ENCODE measurements at places on chromosomes 16 and 17.

DNA sequence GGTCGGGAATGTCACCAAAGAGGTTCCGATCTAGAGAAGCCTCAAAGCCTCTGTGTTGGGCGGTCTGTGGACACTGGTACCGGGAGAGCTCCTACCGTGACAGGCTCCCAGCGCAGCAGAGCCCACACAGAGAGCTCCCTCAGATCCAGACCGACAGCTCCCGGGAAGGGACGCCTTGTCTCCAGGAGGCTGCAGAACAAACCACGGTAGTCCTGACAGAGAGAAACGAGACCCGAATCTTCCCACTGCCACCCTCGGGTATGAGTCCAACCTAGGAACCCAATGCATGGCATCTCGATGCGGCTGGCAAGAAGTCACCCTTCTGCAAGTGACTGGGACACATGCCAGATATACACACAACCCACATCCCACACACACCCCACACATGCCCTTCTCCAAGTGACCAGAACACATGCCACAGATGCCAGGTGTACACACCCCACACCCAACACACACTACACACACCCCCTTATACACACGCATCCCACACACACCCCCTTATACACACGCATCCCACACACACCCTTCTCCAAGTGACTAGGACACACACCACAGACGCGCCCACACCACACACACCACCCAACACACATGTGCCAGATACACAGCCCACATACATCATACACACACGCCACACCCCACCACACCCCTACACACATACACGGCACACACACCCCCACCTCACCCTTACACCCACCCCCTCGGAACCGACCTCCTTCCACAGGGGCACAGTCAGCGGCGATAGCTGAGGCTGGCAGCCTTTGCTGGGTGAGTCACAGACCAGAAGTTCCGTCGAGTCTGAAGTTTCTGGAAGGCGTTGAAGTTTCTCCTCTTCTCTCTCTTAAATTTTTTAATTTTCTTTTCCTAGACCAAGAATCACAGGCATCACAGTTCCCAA, 15.9 kb upstream of the CYTH1 start:
- DNase-seq: no peak

GRCh38 chr17:17808706-17809432, 27.9 kb downstream of the SREBF1 start:
- DNase-seq: no peak

DNA sequence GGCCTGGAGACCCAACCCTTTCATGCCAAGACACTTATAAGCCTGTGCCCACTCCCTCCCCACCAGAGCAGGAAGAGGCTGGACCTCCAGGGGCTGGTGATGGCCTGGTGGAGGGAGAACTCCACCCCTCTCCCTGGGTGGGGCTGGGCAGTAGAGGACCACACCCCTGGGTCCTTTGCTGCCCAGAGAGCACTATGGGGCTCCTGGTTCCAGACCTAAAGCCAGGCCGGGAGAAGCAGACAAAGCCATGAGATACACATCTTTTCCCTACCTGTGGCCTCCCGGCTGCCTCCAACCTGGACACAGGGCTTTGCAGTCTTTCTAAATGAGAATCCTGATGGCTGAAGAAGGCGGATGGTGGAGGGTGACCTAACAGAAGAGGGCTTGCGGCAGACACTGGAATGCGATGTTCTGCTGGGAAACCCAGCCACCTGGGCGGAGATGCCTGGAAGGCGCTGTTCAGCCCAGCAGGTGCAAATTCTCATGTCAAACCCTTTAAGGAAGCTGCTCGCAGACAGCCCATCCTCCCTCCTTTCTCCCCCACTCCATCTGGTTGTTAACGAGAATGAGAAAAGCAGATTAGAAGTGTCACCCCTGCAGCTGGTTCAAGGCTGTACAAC, 43.9 kb upstream of the KIFC3 start:
- DNase-seq: no peak

GRCh38 chr17:81967533-81968395, 6.8 kb upstream of the NOTUM start:
- peak; percentile 90 for DNase-seq

GRCh38 chr17:81641825-81642489, 5.0 kb downstream of the TSPAN10 start:
- DNase-seq: no peak

GRCh38 chr16:4327386-4328045, 11.6 kb downstream of the GLIS2 start:
- no peak for DNase-seq

DNA sequence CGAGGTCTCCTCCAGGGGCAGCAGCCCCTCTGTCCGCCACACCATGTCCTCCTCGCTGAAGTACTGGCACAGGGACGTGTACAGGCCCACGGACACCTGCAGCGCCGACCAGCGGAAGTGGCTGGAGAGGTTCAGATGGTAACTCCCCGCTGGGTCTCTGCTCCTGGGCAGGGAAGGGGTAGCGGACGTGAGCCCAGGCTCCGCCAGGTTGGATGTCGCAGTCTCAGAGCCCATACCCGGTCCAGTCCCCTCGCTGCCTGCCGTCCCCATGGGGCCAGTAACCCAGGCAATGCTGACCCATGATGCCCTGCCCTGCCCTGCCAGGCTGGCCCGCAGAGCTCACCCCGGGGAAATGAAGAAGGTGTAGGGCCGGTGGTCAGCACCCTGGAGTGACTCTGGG, 33.2 kb downstream of the PKD1 start:
- no peak for DNase-seq

DNA sequence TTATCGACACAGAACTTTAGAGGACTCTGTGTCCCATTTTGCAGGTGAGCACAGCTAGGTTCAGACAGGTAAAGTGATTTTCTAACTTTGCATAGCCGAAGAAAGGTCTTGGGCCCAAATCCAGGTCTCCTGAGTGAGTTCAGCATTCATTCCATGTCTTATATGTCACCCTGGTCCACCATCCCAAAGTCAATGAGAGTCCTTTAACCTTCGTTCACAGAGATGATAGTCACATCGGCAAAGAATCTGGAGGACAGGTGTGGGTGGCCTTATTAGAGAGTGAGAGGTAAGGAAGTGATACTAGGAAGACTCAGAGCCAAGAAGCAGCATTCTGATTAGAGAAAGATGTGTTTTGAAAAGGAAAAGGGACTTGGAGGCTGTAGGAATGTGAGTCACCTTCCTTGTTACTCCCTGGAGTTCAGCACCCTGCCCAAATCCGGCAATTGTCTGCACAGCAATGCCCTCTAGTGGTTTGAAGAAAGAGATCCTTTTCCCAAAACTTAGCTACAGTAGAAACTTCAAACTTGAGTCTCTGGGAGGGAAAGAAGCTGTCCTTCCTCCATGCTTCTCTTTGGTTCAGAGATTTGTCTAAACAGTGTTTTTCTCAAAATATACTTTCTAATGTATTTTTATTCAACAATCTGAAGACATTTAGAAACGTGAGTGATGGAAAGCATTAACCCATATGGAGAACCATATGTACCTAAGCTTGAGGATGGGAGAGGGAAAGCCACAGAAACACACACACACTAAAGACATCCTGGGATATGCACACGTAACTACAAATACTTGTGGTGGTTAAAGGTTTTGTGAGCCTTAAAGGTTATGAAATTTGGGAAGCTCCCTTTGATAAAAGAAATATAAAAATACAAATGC, 96.4 kb upstream of the SHISA6 start:
- no peak for DNase-seq

- no peak for DNase-seq
Measured at GRCh38 chr17:44591206-44591605, 33.9 kb downstream of the FZD2 start.

DNA sequence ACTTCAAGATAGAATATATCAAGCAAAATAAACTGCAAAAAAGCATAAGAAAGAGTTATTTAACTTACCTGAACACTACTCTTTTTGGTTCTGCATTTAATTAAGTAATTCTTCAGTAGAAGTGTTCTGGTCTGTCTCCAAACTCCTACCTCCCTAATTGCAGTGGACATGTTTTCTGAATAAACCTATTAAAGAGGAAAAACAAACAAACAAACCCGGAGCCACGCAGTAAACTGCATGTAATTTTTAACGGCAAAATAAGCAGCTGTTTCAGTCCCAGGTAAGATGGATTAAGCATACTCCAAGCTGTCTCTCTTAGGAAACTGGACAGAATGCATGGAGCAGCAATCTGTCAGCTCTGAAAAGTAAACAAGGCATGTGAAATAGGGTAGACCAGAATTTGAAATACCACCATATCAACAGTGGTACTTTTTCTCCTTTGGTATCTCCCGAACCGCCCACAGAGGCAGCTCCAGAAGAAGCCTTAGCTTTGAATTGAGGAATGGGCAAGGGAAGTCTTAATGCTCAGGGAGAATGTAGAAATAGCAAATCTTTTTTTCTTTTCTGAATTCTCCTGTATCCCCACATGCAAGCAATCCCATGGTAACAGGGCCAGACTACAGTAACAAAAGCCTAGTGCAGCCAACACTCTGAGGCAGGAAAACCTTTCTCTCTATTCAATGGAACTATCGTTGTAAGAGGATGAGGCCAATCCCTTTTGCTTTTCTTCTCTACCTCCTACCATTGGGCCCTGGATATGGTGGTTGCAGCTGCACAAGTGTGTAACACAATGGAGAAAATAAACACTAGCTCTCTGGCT, 12.5 kb downstream of the ABCA5 start:
- no peak for DNase-seq

GRCh38 chr17:42310787-42311215, 22.5 kb downstream of the STAT5A start:
- no peak for DNase-seq

DNA sequence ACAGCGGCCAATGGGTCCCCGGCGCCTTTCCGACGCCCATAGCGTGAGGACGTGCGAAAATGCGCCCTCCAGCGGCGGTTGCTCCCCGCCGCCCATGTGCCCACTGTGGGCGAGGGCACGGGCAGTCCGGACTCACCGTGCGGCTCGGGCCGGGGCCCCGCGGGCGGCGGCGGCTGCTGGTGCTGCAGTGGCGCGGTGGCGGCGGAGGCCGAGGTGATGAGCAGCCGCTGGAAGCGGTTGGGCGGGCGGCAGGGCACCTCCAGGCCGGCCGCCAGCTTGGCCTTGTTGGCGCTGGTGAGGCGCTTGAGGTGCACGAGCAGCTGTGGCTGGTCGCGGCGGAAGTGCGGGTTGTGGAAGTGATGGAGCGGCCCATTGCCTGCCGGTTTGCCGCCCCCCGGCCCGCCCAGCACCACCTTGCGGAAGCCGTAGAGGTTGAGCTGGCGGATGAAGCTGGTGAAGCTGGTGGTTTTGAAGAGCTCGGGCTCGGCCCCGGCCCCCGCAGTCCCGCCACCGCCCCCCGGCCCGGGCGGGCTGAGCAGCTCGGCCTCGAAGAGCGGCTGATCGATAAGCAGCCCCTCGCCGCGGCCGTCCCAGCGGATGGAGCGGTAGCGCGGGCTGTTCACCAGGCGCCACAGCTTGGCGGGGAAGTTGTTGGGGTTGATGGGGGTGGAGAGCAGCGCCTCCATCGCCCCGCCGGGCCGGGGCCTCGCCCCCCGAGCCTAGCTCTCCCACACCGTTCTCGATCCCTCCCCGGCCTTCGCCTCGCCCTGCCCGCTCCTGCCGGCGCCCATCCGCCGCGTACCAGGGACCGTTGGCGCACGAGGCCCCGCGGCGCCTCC, at the start of gene HSF5:
Gene HSF5, minus strand, starts transcription at position 820 of the 839 bp plus-strand sequence. Its CDS starts 134 bp downstream, at position 686.
- DNase-seq: peak; percentile 79

- DNase-seq: no peak
Measured at GRCh38 chr16:25764466-25764865, 72.7 kb downstream of the HS3ST4 start.
